ENCODE measurements at places on chromosomes 1 and 21. TPM values are rescaled to one million over a fixed set of nuclear protein-coding genes. Genes with fewer than 3 reads are reported as not detected.

DNA sequence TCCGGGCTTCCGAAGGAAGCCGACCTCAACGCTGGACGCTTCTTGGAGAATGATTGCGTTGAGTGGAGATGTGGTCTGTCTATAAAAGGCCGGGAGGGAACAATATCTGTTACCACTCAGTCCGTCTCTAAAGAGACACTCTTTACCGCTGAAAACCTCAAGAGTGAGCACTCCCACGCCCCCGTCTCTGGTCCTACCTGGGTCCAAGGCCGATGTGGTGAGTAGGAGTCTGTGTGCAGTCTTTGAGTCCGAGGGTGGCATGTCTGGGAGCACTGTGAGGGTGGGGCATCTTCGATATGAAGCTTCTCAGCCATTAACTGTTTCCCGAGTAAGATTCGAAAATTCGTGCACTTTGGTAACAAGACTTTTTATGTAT, 576 bp downstream of the ZFP69 start:
- DNase-seq = peak; percentile 16

The IFNLR1 gene
- under 0.01 TPM for total RNA-seq

The PLEKHA6 gene
- total RNA-seq = 2.9 TPM

DNA sequence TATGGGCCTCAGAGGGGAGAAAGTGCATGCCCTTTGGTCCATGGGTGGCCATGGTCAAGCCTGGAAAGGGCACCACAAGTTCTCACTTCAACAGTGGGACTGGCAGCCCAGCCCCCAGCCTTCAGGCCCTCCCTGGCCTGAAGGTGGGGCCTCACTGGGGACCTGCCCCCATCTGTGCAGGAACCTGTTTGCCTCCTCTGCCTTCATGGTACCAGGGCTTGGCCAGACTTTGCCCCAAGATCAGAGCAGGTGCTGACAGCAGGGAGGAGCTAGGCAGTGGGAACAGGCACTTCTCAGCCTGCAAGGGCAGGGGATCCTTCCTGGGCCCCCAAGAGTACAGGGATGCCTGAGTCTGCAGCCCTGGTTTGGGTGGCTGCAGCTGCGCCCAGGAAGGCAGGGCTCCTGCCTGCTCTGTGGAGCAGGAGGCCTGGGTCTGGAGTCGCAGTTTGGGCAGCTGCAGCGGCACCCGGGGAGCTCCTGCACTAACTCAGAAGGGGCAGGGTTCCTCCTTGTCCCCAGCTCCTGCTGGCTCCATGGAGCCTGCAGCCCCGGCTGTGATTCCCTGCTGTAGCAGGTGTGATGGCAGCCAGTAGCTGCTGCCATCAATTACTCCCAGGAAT, 460.1 kb upstream of the NCAM2 start:
- no peak for DNase-seq

GRCh38 chr1:81509594-81509993, 291.1 kb upstream of the ADGRL2 start:
- no peak for DNase-seq

The LDLRAD1 gene
- total RNA-seq = not detected

The LGR6 gene
- not detected for total RNA-seq

GRCh38 chr1:182444497-182444896, 5.4 kb upstream of the RGSL1 start:
- DNase-seq = no peak

- DNase-seq = peak; percentile 2
Observed at GRCh38 chr1:90133133-90133532, 138.2 kb downstream of the ZNF326 start.

DNA sequence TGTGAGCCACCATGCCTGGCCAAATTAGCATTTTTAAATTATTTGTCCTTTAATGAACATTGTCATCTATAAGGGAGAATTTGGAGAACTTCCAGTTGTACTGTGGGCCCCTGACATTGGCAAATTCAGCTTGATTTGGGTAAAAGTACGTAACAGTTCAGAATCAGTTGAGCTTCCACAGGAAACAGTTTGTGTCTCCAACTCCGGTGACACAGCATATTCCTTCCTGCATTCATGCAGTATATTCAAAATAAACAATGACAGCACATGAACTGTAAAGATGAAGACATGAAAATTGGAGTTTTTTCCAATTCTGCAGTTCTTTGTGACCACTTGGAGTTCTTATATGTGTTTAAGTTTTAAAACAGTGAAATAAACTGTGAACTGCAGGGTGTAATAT, 28.2 kb downstream of the RNF220 start:
- no peak for DNase-seq

- DNase-seq = peak; percentile 33
Observed at GRCh38 chr1:162133566-162133965, 64.1 kb downstream of the NOS1AP start.

DNA sequence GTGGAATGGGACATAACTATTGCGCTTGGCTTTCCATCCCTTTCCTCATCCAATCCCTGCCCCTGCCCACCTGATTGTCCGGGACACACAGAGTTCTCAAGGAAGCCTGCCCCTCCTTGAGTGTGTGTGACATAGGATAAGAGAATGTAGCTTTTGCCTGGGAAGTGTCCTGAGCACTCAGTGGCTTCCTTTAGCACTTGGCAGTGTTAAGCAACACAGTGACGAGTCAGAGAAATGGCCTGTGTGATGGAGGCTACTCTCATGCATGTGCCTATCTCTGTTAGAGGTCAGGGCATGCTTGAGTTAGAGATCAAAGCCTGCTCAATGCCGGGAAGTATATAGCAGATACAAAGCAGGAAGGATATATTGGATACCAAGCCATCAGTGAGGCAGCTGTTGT, 289.5 kb downstream of the SIPA1L2 start:
- no peak for DNase-seq

The SEC16B gene
- 1.6 TPM for total RNA-seq

The UBL4B gene
- total RNA-seq = not detected

GRCh38 chr21:15000081-15000480, 64.7 kb downstream of the NRIP1 start:
- DNase-seq = no peak

GRCh38 chr1:108590957-108591356, 31.1 kb downstream of the EEIG2 start:
- DNase-seq = peak; percentile 86

- peak; percentile 72 for DNase-seq
Observed at GRCh38 chr1:110424699-110425611, 17.5 kb upstream of the LAMTOR5 start.

The RGS5 gene
- 4.8 TPM for total RNA-seq

DNA sequence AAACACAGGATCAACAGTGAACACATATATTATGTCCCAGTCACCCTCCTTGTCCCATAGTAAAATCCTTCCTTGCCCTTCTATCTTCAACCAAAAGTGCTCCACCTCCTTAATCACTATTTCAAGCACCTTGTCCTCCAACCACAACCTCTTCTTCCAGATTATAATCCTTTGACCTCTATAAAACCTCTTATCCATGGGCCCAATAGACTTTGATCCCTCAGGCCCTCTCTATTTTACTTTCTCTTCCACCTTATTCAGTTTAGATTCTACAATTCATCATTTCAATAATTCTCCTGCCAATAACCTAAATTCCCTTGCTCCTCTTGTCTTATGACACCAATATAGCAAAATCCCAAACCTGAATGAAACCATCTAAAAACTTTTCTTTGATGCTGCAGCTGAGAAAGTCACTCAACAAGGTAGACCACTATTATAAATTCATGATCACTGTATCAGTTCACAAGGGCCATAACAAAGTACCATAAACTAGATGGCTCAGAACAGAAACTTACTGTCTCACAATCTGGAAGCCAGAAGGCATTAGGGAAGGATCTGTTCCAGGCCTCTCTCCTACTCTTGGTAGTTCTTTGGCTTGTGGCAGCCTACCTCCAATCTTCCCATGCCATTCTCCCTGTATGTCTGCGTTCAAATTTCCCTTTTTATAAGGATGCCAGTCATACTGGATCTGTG, 24.8 kb downstream of the EPS15 start:
- DNase-seq = no peak

The LRRC53 gene
- not detected for total RNA-seq

DNA sequence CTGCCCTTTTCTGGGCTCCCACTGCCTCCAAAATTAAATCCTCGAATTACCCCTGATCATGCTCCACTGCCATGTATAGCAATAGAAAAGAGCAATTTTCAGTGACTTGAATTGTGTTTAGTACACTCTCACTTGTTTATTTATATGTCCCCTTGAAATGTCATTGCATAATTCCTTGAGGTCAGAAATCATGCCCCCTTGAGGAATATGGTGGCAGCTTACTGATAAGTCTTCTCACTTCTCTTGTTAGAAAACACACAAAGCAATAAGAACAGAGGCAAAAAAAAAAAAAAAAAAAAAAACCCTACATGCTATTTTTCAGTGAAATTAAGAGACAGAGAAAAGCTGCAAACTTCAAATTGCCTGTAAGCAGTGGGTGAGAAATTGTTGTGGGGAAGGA, 37.5 kb downstream of the GPR88 start:
- no peak for DNase-seq

DNA sequence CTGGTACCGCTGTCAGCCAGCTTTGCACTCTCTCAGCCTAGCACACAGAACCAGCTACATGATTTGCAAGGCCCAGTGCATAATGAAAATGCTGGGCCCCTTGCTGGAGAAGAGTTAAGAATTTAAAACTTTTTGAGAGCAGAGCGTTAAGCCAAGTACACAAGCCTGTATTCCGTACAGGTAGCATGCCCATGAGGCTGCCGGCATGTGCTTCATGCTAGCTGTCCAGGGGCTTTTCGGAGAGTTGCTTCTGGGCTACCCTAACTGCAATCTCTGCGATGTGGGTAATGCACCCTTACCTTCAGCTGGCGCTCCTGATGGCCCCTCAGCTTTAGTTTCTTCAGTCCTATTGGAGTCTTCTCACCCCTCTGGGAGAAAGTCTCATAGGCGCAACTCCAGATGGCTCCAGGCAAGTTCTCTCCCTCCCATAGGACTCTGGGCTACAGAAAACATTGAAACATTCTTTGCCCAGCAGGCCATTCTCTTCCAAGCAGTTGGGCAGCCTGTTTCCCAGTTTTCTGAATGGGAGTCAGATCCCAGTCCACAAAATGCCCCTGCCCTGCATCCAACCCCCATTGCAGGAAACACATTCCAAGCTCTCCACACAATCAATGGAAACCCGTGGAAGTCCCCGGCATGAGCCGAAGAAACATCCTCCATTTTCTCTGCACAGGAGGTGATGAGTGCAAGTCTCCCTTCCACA, 5.7 kb upstream of the AKT3 start:
- DNase-seq = no peak

GRCh38 chr21:16124378-16125138, 394.8 kb downstream of the USP25 start:
- DNase-seq = peak; percentile 87

- no peak for DNase-seq
Observed at GRCh38 chr21:14056771-14057191, 154.0 kb downstream of the LIPI start.

DNA sequence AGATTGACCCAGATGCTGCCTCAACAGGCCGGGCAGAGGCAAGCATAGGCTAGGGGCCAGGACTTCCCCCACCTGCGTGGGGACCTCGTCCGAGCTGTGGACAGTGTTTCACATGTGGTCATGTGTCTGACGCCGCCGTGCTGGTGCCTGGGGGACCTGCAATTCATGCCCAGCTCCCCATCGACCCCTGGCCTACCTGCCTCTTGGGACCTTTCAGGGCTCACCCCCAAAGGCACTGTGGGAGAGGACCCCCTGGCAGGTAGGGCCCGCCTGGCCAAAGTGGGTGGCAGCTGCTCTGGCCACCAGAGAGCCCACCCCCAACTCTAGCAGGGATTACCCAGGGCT, 4.4 kb downstream of the TMEM201 start:
- DNase-seq = no peak

DNA sequence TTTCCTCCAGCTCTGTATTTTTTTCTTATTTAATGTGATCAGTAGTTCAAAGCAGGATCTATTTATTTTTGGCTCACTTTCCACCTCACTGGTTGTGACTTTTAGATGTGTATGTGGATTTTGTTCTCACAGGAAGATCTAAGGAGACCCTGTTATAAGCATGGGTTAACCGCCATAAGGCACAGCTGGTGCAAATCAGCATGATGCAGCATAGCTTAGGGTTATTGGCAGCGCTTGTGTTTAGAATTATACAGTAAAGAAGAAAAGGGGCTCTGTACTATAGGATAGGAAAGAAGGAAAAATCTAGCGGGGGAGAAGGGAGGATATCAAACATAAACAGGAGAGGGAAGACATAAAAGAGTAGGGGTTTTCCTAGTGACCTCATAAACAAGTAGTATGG, 26.9 kb upstream of the RGL1 start:
- no peak for DNase-seq

DNA sequence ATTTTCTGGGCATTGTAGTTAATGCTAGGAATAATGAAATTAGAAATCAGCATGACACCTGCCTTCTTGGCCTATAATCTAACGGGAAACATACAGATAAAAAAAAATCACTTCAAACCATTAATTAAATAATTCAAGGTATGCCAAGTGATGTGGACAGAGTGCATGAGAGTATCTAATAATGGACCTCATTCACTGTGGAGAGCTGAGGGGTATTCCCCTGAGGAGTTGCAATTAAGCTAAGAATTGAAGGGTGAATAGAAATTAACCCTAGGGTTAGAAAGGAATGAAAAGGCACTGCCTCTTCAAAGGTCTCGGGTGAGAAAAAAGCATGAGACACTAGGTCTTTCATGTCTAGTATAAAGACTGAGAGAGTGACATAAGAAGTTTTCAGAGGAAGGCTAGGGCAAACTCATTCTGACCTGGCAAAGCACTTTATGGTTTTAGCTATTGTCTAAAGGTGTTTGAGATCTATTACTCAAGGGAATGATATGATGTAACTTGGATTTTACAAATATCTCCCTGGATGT, 466.1 kb downstream of the KCNT2 start:
- no peak for DNase-seq

DNA sequence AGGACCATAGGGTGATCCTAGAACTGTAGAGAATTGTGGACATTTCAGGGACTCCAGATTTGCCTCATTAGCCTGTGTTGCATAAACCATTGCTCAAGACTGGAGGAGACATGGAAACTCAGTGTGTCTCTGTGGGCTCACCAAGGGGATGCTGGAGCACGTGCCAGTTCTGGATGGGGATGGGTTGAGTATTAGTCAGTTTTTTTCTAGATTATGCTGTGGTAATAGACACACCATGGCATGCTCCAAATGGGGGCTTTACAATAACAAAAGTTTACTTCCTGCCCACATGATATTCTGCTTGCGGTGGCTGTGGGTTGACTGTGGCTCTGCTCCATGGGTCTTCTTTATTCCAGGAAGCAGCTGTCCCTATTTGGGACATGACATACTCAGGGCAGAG, 125.4 kb downstream of the FOXD2 start:
- DNase-seq = no peak

GRCh38 chr1:213136190-213136917, 85.3 kb downstream of the RPS6KC1 start:
- no peak for DNase-seq

The HMCN1 gene
- total RNA-seq = 5.2 TPM

DNA sequence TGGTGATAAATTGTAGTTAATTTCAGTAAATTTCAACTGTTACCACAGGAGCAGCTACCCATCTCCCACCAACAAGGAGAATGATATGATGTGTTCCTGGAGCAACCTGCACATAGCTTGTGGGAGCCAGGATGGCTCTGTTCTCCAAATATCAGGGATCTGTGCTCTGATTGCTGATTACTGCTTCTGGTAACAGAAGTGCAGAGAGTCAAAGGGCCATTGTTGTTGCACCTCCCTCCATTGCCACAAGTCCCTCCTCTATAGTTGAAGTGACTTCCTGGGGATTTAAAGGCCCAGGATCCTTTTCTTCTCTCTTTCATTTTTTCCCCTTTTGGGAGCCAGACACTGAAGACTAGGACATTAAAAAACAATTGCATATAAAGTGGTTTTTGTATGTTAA, 51.6 kb upstream of the HPDL start:
- no peak for DNase-seq

The RNU1-4 gene
- under 0.01 TPM for total RNA-seq
